Thymus (tissue), 14 donors: ENCODE measurements at places on chromosomes 4 and X. TPM values are rescaled to one million over a fixed set of nuclear protein-coding genes. Genes with fewer than 3 reads are reported as not detected.

NUDT6 gene
- 12.3 TPM for polyA plus RNA-seq

HSFX4 gene
- polyA plus RNA-seq, result 1.5 TPM

CDS1 gene
- 10.2 TPM for polyA plus RNA-seq

- no peak for DNase-seq
- H3K4me1 ChIP-seq, result no peaks in the 10 kb centered on the region
- H3K4me3 ChIP-seq, result no peak overlapping the region
- no peaks in the 10 kb centered on the region for H3K36me3 ChIP-seq
These were observed 18.7 kb downstream of the NDNF start for GRCh38 chr4:121053601-121054143.

- no peak overlapping the region for H3K27ac ChIP-seq
- H3K4me3 ChIP-seq, result no peak overlapping the region
- no peaks in the 10 kb centered on the region for H3K27me3 ChIP-seq
- no peaks in the 10 kb centered on the region for H3K36me3 ChIP-seq
- DNase-seq, result no peak
These were observed 93.3 kb downstream of the CCSER1 start for GRCh38 chr4:90220459-90220858.

DNA sequence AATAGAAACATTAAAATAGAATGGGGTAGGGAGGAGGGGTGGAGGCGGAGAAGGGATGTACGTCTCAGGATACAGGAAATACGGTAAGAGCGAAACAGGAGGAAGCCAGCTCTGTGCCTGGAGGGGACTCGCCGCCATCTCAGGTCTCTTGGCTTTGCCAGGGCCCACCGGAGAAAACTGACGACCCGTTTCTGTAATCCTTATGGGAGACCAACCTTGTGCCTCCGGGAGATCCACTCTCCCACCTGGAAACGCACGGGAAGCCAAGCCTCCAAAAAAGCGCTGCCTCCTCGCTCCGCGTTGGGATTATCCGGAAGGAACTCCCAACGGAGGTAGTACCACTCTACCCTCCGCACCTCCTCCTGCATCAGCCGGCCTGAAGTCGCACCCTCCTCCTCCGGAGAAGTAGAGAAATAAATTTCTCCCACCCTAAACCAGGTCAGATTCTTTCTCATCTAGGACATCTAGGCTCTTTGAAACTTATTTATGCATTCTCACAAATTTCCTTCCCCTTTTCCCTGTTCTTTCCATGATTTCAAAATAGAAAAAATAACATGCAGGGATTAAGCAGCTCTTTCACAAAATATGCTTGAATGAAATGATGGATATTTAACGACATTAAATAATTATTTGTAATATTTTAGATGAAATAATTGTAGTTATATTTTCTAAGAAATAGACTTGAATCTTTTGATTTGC, at the start of gene NBDY:
TSS of gene NBDY (plus strand) at position 92 of the 699 bp plus-strand sequence. CDS start at position 203, 111 bp downstream.
- H3K27me3 ChIP-seq, result no peaks in the 10 kb centered on the region
- H3K27ac ChIP-seq, result peak within 1 kb of the TSS; percentile 84
- no peaks in the 10 kb centered on the region for H3K36me3 ChIP-seq
- no peaks in the 10 kb centered on the region for H3K4me1 ChIP-seq

- no peak overlapping the region for H3K4me3 ChIP-seq
- no peaks in the 10 kb centered on the region for H3K36me3 ChIP-seq
- DNase-seq, result no peak
- H3K4me1 ChIP-seq, result no peaks in the 10 kb centered on the region
These were observed 311.4 kb downstream of the RAPGEF2 start for GRCh38 chr4:159414305-159414704.

- H3K27me3 ChIP-seq, result no peaks in the 10 kb centered on the region
- no peaks in the 10 kb centered on the region for H3K4me1 ChIP-seq
- no peak overlapping the region for H3K4me3 ChIP-seq
- no peaks in the 10 kb centered on the region for H3K36me3 ChIP-seq
- no peak for DNase-seq
These were observed 19.0 kb upstream of the MAGEB2 start for GRCh38 chrX:30196322-30196721.

- H3K27ac ChIP-seq, result no peak overlapping the region
- H3K36me3 ChIP-seq, result no peaks in the 10 kb centered on the region
- no peaks in the 10 kb centered on the region for H3K4me1 ChIP-seq
- H3K27me3 ChIP-seq, result peaks cover 3% of the 10 kb centered on the region
- no peak for DNase-seq
- no peak overlapping the region for H3K4me3 ChIP-seq
These were observed 20.3 kb downstream of the ATP2B3 start for GRCh38 chrX:153537526-153538295.
